ENCODE measurements at places on chromosomes 5 and 9. TPM values are rescaled to one million over a fixed set of nuclear protein-coding genes. Genes with fewer than 3 reads are reported as not detected.

The F2RL1 gene
- 2.5 TPM for total RNA-seq

The ADAMTSL1 gene
- not detected for total RNA-seq

The C9orf153 gene
- total RNA-seq = 0.19 TPM

The PCDHA4 gene
- not detected for total RNA-seq

The LHX2 gene
- not detected for total RNA-seq

The TSSK1B gene
- total RNA-seq = not detected

Data from activated CD8-positive, alpha-beta memory T cell treated with anti-CD3 and anti-CD28 coated beads for 36 hours (primary cell).